ENCODE measurements at places on chromosomes 3 and 15.

DNA sequence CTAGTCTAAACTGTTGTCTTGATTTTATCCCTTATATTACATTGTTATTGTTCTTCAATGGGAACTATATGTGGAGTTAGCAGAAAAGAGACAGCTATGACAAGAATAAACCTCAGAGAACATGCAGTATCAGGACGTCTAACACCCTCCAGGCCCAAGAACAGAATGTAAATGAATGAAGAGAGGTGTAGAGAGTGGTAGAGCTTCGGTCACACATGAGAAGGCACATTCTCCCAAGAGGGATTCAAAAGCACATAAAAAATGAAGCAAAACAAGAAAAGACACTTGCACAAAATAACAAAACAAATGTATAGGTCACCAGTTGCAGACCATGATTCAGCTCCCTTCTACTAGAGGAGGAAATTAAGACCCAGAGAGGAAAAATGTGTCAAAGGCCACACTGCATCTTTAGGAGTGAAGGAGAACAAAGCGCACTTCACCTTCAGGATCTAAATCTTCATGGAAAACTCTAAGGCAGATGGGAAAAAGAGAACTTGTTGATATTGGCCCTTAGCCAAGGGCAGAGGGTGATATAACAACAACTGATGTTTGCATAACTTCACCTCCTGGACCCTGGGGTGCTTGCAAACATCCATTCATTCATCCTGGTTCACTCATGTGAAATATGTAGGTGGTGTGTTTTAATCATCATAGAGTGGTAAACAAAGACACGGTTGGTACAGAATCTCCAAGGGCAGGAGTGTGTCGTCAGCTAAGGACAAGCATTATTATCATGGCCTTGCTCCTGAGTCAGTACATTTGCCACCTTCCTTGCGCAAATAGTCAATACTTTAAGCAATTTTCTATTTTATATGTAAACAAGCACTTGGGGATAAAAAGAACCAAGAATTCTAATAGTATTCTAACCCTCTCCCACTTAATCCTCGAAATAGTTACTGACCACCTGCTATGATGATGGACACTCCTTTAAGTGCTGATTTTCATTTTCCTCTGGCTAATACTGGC, 8.8 kb downstream of the NEK10 start:
- DNase-seq = peak; percentile 82

DNA sequence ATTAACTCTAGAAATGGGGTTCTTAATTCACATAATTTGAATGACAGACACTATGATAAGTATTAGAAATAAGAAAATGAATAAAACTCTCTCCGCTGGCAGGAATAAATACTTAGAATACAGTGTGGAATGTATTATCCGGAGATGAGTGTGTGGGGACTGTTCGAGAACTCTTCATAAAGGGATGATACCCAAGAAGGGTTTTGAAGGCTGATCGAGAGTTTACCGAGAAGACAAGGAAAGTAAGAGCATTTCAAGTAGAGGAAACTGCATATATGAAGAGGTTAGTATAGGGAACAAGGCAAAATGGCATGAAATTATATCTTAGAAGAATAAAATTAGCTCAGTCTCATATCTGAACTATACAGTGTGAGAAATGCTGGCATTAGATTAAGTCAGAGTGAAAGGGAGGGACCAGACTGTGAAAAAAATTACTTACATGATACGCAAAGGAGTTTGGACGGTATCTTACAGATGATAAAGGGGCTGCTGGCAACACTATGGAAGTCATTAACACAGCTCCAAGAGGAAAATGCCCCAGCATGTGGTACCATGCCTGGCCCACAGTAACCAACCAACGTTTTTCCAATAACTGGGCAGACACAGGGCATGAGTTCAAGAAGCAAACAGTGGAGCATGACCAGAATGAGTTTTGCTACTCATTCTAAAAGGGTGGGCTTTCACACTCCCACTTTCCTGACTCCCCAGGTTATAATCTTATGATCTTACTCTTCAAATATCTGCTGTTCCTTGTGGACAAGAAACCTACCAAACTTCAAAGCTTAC, 6.5 kb downstream of the DCBLD2 start:
- DNase-seq = no peak

GRCh38 chr15:87477737-87478686, 778.5 kb downstream of the NTRK3 start:
- peak; percentile 28 for DNase-seq

GRCh38 chr3:101204246-101204645, 116.1 kb downstream of the IMPG2 start:
- DNase-seq = no peak

- DNase-seq = no peak
These were observed 483.0 kb upstream of the AGTR1 start for GRCh38 chr3:148214705-148215104.

DNA sequence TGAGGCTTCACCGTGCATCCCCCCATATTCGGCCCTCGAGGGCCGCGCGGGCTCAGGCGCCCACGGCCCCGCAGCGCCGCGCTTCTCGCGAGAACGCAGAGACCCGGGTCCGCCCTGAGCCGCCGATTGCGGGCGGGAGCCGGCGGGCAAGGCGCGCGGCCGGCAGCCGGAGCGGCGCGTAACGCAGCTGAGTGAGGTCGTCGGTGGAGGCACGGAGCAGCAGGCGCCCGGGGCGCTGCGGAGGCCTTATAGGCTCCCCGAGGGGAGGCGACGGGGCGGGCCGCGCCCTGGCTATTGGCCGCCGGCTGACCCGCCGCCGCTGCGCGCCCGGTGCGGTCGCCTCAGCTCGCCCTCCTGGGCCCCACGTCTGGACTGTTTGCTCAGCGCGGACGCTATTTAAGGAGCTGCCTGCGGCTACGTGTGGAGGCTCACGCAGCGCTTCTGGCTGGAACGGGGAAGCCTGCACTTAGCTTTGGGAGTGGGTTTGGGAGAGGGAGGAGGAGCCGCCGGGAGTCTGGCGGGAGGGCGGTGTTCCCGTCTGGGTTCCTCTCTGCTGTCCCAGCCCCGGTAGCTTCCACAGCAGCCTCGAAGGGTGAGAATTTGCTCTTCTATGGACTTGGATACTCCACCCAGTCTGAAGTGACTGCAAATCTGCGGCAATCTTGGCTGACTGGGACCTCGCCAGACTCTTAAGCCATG, at the start of gene PLOD2:
PLOD2 (minus strand) TSS at position 221 of the 699 bp plus-strand sequence; CDS start at position 26, 195 bp downstream.
- no peak for DNase-seq

GRCh38 chr15:26967719-26968269, 3.2 kb upstream of the GABRG3 start:
- no peak for DNase-seq

All from NCI-H2029 treated with DMSO at 0.1 percent for 48 hours (cell line).